GM20000 (cell line): ENCODE measurements at places on chromosomes 16 and 17.

- peak; percentile 90 for DNase-seq
Observed at GRCh38 chr17:21457051-21458026, 81.2 kb downstream of the KCNJ12 start.

- no peak for DNase-seq
Observed at GRCh38 chr17:69045646-69046045, 15.1 kb downstream of the ABCA9 start.

- DNase-seq, result no peak
Observed at GRCh38 chr17:17757391-17757791, 76.1 kb downstream of the RAI1 start.

DNA sequence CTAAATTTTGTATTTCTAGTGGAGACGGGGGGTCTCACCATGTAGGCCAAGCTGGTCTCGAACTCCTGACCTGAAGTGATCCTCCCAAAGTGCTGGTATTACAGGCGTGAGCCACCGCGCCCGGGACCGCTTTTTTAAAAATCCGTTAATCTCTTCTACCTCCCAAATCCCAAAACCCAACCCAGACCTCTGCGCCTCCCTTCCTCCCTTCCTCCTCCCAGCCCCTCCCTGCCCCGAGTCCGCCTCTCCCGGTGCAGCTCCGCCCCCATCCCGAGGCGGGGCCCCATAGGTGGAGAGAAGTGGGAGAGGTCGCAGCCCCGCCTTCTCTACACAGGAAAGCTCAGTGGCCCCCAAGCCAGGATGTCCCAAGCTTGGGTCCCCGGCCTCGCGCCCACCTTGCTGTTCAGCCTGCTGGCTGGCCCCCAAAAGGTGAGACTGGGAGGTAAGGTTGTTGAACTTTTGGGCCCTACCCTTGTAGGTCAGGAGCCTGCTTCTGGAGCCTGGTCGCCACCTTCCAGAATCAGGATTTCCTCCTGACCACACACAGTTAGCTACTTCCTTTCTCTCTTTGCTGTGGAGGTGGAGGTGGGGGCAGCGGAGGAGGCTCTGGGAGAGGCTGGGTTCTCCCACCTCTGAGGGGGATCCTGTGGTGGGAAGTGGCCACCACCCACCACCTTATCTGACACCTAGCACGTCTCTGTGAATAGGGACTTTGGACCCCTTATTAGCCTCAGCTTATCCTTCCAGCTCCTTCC, at the start of gene TMEM92:
Gene TMEM92, plus strand, starts transcription at position 325 of the 755 bp plus-strand sequence. Its CDS starts 36 bp downstream, at position 361.
- DNase-seq, result no peak

GRCh38 chr16:1181404-1182315, 28.8 kb downstream of the CACNA1H start:
- no peak for DNase-seq

GRCh38 chr17:38338053-38338452, 5.7 kb downstream of the GPR179 start:
- no peak for DNase-seq
